ENCODE measurements at places on chromosomes 4 and X.

DNA sequence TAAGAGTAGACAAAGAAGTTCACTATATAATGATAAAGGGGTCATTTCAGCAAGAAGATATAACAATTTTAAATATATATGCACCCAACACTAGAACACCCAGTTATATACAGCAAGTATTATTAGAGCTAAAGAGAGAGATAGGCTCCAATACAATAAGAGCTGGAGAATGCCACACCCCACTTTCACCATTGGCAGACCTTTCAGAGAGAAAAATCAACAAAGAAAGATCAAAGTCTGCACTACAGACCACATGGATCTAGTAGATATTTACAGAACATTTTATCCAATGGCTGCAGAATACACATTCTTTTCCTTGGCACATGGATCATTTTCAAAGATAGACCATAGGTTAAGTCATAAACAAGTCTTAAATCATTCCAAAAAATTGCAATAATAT lies 479.7 kb upstream of the DIAPH2 start:
- H3K27ac ChIP-seq: no peak overlapping the region
- no peaks in the 10 kb centered on the region for H3K27me3 ChIP-seq
- no peaks in the 10 kb centered on the region for H3K4me1 ChIP-seq
- H3K36me3 ChIP-seq: no peaks in the 10 kb centered on the region

DNA sequence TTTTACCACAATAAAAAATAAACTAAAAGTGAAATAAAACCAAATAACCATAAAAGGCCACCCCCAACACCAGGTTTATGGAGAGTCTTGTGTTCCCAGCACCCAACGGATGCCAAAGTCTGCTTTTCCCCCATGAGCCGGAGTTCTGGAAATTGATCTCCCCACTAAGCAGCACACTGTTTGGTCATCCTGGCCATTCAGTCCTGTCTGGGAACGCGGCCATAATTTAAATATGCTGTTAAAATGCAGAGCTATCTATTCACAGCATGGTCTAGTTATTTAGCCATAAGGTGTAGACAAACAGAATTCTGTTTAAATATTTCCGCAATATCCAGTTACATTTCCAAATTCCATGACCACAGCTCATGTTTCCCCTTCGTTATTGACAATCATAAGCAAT lies 129.6 kb upstream of the TBL1X start:
- no peak for DNase-seq
- H3K4me1 ChIP-seq: peaks cover 8% of the 10 kb centered on the region
- H3K27ac ChIP-seq: no peak overlapping the region
- H3K27me3 ChIP-seq: no peaks in the 10 kb centered on the region
- H3K4me3 ChIP-seq: no peak overlapping the region
- no peaks in the 10 kb centered on the region for H3K36me3 ChIP-seq

- no peaks in the 10 kb centered on the region for H3K36me3 ChIP-seq
- no peaks in the 10 kb centered on the region for H3K4me1 ChIP-seq
- no peak overlapping the region for H3K27ac ChIP-seq
- DNase-seq: no peak
- no peaks in the 10 kb centered on the region for H3K27me3 ChIP-seq
- no peak overlapping the region for H3K4me3 ChIP-seq
Measured at GRCh38 chr4:146545102-146545501, 23.4 kb upstream of the SLC10A7 start.

DNA sequence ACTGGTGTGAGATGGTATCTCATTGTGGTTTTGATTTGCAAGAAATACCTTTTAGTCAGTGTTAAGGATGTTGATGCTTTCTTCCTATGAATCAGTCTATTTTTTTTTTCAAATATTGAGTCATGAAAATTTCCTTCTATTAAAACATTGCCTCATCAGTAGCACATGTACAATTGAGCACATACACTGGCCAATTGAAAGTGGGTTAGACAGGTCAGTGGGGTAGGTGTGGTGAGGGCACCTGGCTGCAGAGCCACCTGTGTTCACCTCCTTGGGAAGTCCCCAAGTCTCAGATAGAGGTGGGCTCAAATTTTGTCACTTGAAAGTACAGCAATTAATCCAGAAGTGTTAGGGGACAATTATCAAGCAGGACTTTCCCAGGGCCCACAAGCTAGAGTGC lies 243.7 kb downstream of the SPRY1 start:
- H3K27ac ChIP-seq: no peak overlapping the region
- H3K4me3 ChIP-seq: no peak overlapping the region
- H3K36me3 ChIP-seq: no peaks in the 10 kb centered on the region
- no peaks in the 10 kb centered on the region for H3K4me1 ChIP-seq
- no peaks in the 10 kb centered on the region for H3K27me3 ChIP-seq
- no peak for DNase-seq

DNA sequence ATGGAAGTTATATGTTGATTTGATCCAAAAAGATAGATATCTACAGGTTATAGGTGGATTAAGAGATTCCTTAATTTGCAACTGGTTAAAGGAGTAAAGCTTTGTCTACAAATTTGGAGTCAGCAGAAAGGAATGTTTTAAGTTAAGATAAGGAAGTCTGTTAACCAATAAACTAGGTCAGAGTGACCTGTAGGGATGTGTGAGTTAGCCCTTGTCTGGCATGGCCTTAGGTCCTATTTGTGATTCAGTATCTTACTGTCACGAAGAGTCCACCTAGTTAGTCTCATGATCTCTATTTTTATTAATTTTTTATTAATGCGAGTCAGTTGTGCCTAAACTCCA lies 230.8 kb downstream of the INPP4B start:
- DNase-seq: no peak
- no peaks in the 10 kb centered on the region for H3K27me3 ChIP-seq
- H3K27ac ChIP-seq: no peak overlapping the region
- H3K4me1 ChIP-seq: no peaks in the 10 kb centered on the region
- no peak overlapping the region for H3K4me3 ChIP-seq

DNA sequence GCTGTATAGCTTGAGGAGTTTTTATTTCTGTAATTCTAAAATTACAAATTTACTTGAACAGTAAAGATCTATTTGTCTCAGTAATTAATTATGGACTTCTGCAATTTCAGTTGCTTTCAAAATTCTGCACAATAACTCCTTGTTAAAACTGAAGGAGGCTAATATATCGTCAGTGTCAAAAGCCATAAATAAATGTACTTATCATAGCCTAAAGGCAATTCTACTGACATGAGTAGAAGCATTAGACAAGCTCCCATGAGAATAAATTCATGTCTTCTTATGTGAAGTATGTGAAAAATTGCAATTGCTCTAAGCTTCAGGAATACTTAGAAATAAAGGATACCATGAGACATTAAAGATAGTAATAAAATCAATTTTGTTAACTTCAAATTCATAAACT lies 381.2 kb upstream of the PCDH10 start:
- DNase-seq: no peak
- no peak overlapping the region for H3K4me3 ChIP-seq
- no peaks in the 10 kb centered on the region for H3K36me3 ChIP-seq
- no peaks in the 10 kb centered on the region for H3K4me1 ChIP-seq
- no peaks in the 10 kb centered on the region for H3K27me3 ChIP-seq

DNA sequence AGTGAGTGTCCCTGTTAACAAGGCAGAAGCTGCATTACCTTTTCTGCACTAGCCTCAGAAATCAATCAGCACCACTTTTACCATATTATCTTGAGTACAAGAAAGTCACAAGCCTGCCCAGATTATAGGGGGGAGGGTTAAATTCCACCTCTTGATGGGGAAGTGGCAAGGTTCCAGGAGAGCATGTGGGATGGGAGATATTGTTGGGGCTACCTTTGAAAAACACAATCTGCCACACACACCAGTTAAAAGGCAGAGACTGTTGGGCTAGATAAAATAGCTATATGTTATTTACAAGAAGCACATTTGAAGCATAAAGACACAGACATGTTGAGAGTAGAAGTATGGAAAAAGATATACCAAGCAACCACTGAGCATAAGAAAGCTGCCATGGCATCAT lies 6.6 kb upstream of the AVPR2 start:
- no peak for DNase-seq
- no peak overlapping the region for H3K4me3 ChIP-seq

- no peaks in the 10 kb centered on the region for H3K27me3 ChIP-seq
- no peak for DNase-seq
- H3K36me3 ChIP-seq: no peaks in the 10 kb centered on the region
- no peak overlapping the region for H3K27ac ChIP-seq
- no peak overlapping the region for H3K4me3 ChIP-seq
- H3K4me1 ChIP-seq: no peaks in the 10 kb centered on the region
Measured at GRCh38 chr4:119946359-119946758, 120.3 kb downstream of the MAD2L1 start.

GRCh38 chrX:136064661-136065043 lies 79.4 kb downstream of the SLC9A6 start:
- no peak for DNase-seq
- no peaks in the 10 kb centered on the region for H3K27me3 ChIP-seq
- H3K4me1 ChIP-seq: peaks cover 4% of the 10 kb centered on the region
- no peak overlapping the region for H3K4me3 ChIP-seq

- no peak overlapping the region for H3K27ac ChIP-seq
- H3K36me3 ChIP-seq: no peaks in the 10 kb centered on the region
- H3K4me1 ChIP-seq: no peaks in the 10 kb centered on the region
Measured at GRCh38 chr4:158871335-158871724, 102.5 kb downstream of the FNIP2 start.

Data from DND-41 (cell line).